ENCODE measurements at places on chromosomes 5 and 9.

DNA sequence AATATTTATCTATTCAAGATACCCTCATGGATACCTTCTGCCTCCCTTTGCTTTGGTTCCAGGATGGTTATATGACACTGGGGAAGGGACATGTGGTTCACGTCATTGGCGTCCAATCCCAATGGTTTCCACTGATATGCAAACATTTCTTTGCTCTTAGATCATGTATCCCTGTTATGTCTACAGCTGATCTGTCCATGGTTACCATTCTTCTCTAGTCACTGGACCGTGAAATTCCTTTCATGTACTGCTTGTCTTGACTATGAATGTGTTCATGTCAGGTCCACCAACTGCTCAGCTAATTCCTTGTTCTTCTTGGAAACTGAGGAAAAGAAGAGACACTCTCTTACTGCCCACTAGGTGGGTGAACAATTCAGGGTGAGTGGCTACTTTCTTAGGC lies 391.1 kb upstream of the ZNF608 start:
- DNase-seq = no peak

DNA sequence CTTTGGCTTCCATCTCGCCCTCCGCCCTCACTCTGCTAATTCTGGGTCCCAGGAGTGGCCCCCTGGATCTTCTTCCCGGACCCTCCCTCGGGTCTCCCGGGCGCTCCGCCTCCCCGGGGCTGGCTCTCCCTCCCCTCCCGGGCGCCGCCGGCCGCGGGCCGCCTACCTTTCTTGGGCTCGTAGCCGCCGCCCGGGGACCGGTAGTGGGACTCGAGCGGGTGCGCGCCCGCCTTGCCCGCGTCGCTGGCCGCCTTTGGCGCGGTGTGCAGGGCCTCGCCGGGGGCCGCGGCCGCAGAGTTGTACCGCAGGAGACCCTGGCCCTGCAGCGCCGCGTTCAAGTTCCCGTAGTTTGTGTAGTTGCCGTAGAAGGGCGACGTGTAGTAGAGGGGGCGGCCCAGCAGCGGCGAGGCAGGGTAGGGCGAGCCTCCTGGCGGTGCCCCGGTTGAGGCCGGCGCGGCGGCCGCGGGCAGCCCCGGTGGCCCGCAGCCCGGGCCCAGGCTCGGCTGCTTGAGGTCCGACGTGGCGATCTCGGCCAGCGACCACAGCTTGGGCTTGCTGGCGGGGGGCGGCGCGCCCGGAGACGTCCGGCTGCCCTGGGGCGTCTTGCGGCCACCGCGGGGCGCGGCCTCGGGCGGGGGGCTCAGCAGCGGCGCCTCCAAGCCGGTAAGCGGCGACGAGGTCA lies 3.2 kb downstream of the IRX2 start:
- DNase-seq = no peak

- DNase-seq = no peak
Observed at GRCh38 chr9:105993921-105994715, 299.8 kb downstream of the TMEM38B start.

GRCh38 chr9:128214571-128215490 lies 11.7 kb downstream of the DNM1 start:
- DNase-seq = no peak

DNA sequence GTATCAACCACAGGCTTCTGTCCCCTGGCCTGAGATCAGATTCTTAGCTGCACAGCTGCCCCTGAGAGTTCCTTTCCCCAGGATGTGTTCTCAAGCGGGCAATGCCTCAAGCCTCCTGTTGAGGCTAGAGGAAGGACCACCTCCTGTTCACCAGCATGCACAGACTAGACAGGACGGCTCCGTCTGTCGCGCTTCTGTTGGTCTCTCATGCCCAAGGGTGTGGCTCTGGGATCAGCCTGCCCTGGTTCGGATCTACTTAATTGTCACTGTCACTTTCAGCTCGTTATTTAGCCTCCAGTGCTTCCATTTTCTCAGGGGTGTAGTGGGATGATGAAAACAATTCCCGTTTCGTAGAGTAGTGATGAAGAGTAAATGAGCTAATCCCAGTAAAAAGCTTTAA lies 103.1 kb downstream of the KCNIP1 start:
- no peak for DNase-seq

DNA sequence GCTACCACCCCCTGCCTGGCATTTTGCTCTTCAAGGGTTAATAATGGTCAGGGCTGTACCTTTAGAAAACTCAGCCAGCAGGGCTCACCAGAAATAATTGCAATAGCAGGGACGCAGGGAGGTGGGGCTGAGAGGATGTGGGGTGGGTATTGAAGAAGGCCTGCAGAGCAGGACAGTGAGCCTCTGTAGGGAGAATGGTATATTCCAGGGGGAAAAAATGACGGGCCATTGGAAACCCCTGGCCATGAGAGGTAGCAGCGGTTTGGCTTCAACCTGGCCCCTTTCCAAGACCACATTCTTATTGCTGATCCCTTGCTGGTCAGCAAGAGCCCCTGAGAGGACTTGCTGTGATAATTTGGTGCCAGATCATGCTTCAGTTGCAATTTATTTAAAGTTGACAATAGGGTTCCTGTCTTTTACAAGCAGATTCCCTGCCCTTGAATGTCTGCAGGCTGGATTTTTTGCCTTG lies 36.7 kb upstream of the CTNNA1 start:
- no peak for DNase-seq

GRCh38 chr5:141596867-141597266 lies 21.9 kb downstream of the DIAPH1 start:
- DNase-seq = no peak

DNA sequence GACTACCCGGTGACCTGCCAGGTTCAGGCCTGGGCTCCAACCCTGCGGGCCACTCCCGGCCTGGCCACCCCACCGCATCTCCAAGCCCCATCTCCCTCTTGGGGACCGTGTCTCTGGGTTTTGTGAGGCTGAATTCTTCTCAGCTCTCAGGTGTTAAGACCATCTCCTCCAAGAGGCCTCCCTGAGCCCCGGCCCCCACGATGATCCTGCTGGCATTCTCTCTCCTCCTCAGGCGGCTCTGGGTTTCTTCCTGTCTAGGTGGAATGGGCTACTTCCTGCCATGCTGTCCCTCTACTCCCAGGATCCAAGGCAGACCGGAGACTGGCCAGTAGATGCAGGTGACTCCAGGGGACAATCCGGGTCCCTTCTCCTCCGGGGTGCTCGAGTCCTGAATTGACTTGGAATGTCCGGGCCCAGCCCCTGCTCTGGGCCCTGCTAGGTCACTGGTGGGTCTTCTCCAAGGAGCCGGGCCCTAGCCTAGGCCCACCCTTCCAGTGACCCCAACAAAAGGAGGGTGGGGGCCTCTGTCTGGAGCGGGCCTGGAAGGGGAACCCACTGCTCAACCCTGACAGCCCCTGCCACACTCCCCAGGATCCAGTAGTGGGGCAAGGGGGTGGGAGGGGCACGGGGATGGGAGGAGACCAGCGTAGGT lies 219.8 kb downstream of the C9orf50 start:
- DNase-seq = no peak

DNA sequence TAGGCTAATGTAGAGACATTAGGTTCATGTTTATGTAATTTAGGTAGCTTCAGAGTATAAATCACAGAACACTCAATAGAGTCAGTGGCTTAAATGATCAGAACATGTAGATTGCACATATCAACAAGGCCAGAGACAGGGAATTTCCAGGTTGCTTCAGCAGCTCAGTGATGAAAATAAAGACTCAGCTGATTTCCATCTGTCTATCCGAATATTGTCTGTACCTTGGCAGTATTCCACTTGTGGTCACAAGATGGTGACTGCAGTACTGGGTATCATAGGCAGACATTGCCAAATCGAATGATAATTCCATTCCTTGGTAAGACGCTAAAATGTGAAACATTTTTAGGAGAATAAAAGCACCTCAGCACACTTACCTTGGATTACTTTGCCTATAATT lies 702.2 kb downstream of the MAT2B start:
- DNase-seq = no peak

- DNase-seq = no peak
Observed at GRCh38 chr5:132090107-132090506, 16.5 kb downstream of the CSF2 start.

DNA sequence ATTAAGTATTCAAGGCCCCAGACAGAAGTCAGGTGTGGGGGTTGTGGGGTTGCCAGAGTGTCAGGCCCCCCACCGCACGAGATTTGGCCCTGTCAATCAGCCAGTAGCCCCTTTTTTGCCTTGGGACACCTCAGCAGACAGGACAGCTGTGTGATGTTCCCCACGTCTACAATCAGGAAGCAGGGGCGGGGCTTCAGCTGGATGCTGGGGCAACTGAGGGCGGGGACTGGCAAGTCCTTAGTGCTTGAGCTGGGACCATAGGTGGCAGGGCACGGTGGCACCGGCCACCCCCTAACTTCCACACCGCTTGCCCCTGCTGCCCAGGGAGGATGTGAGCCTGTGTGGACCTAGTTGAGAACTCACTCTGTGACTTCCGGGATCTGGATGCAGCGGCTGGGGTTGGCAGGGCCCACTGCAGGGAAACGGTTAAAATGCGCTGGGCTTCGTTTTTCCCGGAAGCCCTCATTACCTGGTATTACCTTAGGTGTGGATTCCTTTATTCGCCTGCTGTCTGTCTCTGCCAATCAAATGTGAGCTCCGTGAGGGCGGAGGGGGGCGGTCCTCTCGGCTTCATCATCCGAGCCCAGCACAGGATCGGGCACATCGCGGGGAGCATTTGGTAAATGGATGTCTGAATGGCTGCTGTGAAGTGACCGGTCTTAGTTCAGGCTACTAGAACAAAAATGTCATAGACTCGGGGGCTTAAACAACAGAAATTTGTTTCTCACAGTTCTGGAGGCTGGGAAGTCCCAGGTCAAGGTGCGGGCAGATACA lies 7.5 kb upstream of the GTF3C5 start:
- DNase-seq = no peak

- no peak for DNase-seq
Observed at GRCh38 chr5:178312880-178313282, 80.3 kb upstream of the PHYKPL start.

DNA sequence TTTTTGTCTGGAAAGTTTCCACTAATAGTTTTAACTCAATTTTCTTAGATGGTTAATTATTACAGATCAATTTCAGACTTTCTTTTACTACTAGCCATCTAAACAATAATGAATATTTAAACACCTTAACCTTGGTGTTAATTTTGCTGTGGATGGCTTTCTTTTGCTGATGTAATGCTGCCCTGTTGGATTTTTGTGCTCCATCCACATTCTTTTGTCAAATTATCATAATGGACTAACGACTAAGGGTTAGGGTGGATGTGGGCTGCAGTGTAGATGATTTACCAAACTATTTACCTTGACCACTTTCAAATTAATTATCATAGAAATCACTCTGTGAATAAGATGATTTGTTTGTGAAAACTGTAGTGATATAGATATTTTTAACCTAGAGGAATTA lies 15.6 kb upstream of the TMEM38B start:
- no peak for DNase-seq

- DNase-seq = no peak
Observed at GRCh38 chr5:114477816-114478334, 116.0 kb downstream of the KCNN2 start.

GRCh38 chr5:115577741-115578140 lies 24.5 kb downstream of the TICAM2 start:
- no peak for DNase-seq

GRCh38 chr5:171689853-171690417 lies 95.7 kb upstream of the SMIM23 start:
- no peak for DNase-seq

- no peak for DNase-seq
Observed at GRCh38 chr5:10704949-10705621, 55.9 kb downstream of the DAP start.

- no peak for DNase-seq
Observed at GRCh38 chr5:146041180-146041789, 64.1 kb downstream of the PLAC8L1 start.

DNA sequence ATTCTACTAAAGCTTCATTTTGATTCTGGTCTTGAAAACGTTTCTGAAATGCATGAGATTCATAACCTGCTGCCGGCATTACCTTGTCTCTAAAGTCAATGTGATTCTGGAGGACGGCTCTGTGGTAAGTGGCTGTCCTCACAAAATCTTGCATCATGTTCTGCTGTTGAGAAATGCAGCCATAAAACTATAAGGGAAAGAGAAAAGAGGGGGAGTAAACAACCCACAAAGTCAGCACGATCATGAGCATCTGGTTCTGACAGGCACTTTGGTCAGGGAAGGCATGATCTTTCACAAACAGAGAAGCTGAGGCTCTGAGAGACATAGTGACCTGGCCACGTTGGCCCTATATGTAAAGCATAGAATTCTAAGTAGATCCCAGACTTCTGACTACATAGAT lies 168.9 kb upstream of the PUM3 start:
- DNase-seq = no peak

DNA sequence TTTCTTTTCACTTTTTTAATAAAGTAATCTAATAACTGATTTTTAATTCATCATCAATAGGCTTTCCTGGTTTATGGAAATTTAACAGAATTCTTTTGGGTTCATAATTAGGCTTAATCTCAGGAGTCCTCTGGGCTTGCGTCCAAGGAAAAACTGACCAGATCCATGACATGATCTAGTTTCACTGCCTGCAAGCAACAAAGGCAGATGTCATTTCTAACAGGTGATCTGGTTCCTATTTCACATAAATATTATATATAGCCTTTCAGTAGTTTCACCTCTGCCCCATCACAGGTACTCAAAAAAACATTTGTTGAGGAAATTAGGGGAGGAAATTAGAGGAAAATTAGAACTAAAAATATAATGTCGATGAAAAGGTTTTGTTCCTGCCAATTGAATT lies 126.4 kb downstream of the FBXL17 start:
- DNase-seq = no peak

- DNase-seq = no peak
Observed at GRCh38 chr5:15914638-15915037, 265.0 kb downstream of the MARCHF11 start.

GRCh38 chr9:92669527-92669889 lies 423 bp downstream of the IPPK start:
- DNase-seq = peak; percentile 49

DNA sequence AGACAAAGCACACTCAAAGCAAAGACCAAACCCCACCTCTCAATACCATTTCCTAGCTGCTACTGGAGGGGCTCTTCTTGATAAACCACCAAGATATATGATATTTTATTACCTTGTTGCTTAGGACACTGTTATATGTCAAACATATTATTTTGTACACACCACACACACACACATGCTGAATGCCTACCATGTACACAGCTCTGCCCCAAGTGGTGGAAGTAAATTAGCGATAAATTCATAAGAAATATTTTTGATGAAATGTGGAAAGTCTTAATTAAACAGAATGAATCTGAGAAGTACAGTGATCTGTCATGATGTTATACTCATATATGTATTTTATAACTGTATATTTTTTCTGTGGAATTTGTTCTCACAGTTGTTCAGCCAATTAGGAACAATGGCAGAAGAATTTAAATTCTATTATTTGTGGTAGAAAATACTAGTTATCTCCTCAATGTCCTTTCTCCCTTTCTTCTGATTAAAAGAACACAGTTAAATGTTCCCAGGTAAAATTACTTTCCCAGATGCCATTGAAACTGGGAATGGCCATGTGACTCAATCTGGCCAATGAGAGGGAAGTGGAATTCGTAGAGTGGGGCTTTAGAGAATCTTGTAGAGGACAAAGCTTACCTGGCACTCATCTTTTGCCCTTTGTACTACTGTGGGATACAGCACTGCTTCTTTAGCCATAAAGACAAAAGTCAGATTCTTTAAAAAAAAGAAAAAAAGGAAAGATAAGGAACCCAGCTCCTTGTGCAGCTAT lies 156.5 kb downstream of the SNCAIP start:
- DNase-seq = no peak

Data from activated T-cell treated with anti-CD3 and anti-CD28 coated beads, Interleukin-2, amount 50 U/mL, for 1 hour (primary cell).